ENCODE measurements at places on chromosomes 5 and 9. TPM values are rescaled to one million over a fixed set of nuclear protein-coding genes. Genes with fewer than 3 reads are reported as not detected.

Gene STPG3
- not detected for polyA plus RNA-seq

Gene ADAMTS12
- 27.3 TPM for polyA plus RNA-seq

DNA sequence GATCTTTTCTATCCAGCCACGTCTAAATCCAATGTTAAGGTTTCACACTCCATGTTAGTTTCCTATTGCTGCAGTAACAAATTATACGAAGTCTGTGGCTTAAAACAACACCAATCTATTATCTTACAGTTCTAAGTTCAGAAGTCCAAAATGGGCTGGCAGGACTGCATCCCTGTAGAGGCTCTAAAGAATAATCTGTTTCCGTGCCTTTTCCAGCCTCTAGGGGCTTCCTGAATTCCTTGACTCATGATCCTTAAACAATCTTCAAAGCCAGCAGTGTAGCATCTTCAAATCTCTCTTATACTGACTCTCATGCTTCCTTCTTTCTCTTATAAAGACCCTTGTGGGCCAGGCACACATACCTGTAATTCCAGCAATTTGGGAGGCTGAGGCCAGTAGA lies 6.8 kb downstream of the PLGRKT start:
- no peak overlapping the region for H3K27ac ChIP-seq
- H3K4me3 ChIP-seq, result no peak overlapping the region
- no peak for DNase-seq
- no peaks in the 10 kb centered on the region for H3K27me3 ChIP-seq

Gene ZNF454
- 0.07 TPM for polyA plus RNA-seq

Data from IMR-90 (cell line).